Stimulated activated CD4-positive, alpha-beta T cell treated with anti-CD3 and anti-CD28 coated beads, Interleukin-1b, Interleukin-23, amount 100 ng/mL, for 48 hours (primary cell): ENCODE measurements at places on chromosomes 13 and 19.

DNA sequence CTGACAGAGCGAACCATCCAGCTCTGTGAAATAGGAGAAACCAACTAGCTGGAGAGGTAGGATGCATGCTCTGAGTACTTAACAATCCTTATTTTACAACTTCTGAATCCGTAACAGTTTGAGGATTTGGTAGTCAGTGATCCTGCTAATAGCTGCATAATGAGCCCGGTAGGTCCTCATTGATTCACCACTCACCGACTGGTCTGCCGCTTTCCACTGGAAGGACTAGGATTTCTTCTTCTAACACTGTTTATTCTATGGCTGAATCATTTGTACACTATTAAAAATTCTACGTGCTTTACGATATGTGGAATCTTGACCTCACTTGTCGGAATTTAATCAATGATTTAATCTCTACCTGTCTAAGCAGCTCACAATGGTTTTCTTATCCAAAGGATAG, 33.9 kb downstream of the SPATA13 start:
- no peak for DNase-seq

GRCh38 chr13:104586051-104586746, 1520.0 kb upstream of the SLC10A2 start:
- no peak for DNase-seq

DNA sequence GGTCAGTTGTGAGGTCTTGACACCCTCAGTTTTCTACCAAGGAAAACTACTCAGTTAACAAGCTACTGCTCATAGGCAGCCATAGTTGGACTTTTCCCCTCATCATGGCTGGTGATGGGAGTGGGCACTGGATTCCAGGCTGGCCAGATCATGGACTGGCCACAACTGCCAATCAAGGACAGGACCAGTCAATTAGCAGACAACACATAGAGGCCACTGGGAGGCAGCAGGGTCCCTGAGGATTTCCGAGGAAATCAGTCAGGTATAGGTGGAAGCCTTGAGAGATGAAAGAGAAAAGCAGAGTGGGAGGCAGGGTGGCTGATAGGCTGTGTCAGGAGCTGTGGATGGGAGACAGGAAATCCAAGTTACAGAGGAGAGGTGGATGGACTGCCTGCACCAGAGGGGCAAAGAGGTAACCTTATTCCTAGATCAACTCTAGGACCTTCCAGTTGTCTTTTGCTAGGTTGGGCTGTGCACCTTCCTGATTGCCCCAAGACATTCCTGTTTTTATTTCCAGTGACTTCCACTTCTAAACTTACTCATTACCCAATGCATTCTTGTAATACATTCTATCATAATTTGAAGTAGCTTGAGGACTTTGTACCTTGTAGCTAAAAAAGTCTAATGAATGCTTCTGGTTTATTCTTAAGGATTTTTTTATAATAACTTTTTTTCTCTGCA, 361.8 kb downstream of the KCNRG start:
- DNase-seq = no peak

DNA sequence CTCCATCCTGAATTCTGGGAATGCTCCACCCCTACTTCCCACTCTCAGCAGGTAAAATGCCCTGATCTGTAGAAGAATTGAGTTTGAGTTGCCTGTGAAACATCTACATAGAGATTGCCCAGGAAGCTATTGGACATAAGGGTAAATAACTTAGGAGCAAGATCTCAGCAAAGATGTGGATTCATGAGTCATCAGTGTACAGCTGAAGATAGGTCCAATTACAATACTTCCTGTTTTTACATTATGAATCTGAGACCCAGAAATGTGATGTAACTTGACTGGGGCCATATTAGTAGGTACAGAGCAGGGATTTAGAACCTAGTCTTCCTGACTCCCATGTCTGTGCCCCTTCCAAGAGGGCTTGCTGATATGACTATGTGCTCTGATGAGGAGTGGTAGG, 79.4 kb upstream of the FNDC3A start:
- DNase-seq = no peak

DNA sequence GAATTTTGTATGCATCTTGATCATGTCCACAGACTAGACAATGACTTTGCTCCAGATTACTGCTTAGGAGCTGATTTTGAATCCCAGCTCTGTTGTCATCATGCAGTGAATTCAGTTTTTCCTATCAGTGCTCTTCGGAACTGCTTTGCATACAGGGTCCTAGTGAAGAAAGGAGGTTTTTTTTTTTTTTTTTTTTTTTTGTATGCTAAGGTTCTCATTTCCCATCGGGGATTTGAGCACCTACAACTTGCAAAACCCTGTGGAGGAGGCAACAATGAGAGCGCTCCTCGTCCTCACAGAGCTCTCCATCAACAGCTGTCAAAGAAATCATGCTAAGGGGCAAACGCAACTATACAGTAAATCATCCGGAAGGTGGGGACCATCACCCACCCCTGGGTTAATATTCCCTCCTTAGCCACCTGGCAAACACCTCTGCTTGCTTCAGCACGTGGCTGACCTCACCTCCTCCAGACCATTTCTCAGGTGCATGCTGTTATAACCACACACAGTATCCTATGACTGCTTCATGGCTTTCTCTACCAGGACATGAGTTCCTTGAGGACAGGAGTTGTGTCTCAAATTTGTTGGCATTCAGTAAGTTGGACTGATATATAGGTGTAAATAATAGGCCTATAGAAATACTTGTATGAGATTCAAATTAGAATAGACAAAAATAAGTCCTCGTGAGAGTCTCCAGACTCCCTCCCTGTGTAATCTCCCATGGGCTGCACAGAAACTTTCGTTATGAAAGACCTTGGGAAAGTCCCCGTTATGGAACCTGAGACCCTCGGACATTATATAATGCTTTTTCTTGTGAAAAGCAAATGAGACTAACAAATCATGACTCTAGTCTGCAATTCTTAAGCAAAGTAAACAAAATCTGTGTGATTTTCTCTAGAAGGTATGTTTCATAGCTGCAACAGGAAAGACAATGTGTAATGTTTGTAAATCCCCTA, 113.8 kb downstream of the KATNAL1 start:
- DNase-seq = no peak

GRCh38 chr13:109123971-109124370, 494.6 kb downstream of the MYO16 start:
- no peak for DNase-seq

DNA sequence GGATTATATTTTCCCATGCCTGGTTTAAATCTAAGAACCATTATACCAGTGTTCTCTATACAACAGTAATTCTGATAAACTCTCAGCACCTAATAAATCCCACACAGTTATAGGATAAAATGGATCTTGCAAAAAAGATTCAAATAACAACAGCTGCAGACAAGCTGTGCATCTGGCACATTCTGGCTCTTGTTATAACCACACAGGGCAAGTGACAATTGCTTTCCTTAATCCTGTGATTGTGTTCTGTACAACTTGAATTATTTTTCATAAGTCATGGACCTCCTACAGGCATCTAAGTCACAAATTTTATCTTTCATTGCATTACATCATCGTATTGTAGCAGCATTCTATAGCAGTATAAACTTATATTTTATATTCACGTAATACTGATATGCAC, 948.3 kb downstream of the SLITRK1 start:
- no peak for DNase-seq
